NCI-H524 treated with DMSO at 0.1 percent for 48 hours (cell line): ENCODE measurements at places on chromosomes 5 and 9.

- no peak for DNase-seq
Measured at GRCh38 chr5:154273028-154273617, 82.6 kb downstream of the GALNT10 start.

DNA sequence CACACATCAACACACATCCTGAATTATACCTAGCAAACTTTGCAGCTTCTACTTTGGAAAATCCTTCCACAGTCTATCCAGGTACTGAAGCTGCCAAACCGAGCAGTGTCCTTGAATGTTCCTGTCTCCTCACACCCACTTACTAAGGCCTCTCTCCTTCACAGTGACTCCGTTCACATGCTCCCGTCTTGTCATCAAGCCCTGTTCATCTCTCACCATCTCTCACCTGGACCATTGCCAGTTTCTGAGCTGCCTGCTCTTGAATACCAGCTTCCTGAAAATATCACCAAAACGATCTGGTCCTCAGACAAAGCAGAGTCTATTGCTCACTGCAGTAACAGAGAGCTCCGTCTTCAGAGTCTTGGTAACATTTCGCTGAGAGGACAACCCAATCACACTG is 57.4 kb downstream of the GCNT1 start:
- DNase-seq: no peak

- no peak for DNase-seq
Measured at GRCh38 chr5:135206862-135207261, 172.8 kb upstream of the PITX1 start.

DNA sequence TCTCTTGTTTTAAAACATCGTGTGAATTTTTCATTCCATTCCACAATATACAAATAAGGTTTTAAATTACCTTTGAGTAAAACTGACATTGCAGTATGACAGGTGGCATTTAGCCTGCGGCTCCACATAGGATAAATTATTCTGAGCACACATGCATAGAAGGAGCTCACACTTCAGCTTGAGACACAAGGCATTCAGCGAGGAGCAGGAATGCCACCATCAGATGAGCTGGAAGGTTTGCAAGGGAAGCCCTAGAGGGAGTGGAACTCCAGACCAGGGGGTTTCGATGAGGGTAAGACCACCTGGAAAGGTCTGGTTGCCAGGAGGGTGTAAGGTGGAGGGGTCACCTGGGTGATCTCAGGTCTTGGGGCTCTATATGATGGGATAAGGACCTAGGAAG is 259.0 kb upstream of the ADRA1B start:
- no peak for DNase-seq

GRCh38 chr9:137588891-137589290 is 1.4 kb downstream of the ZMYND19 start:
- DNase-seq: no peak

GRCh38 chr5:43302481-43302880 is 10.7 kb downstream of the HMGCS1 start:
- DNase-seq: no peak

DNA sequence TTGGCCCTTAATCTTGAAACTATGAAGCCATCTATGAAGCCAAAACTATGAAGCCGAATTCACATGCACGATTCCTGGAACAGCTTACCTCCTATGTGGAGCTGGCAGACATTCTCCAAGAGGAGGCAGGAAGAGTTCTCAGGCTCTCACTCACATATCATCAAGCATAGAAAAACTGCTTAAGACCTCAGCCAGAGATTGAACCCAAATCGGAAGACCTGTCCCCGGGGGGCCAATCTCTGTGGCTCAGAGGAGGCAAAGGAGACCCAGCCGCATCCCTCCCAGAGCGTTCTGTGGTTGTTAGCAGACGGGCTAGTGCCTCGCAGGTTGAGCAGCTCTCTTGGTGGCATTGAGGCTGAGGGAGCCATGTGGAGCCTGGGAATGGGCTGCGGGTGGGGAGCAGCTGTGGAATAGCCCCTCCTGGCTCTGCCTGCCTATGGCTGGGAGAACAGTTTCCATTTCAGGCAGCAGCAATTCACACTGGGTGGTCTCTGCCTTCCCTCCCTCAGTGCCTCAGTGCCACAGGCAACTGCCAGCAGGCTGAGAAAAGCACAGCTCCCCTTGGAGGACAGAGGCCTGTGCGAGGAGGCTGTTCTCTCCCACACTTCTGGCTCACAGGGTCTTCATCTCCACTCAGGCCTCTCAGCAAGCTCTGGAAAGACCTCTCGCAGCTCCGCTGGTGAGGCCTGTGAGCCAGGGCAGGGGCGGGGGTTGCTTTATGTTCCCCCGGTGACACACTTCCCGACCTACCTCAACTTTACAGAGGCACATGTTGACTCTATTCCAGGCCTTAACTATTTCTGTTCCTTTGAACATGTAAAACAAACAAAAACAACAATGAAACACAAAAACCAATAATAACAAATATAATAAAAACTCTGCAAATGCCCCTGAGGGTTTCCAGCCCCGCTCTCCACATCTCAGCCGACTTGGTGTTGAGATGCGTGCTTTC is 17.4 kb upstream of the TMEM174 start:
- DNase-seq: no peak

GRCh38 chr9:104866191-104866590 is 61.8 kb downstream of the ABCA1 start:
- no peak for DNase-seq

DNA sequence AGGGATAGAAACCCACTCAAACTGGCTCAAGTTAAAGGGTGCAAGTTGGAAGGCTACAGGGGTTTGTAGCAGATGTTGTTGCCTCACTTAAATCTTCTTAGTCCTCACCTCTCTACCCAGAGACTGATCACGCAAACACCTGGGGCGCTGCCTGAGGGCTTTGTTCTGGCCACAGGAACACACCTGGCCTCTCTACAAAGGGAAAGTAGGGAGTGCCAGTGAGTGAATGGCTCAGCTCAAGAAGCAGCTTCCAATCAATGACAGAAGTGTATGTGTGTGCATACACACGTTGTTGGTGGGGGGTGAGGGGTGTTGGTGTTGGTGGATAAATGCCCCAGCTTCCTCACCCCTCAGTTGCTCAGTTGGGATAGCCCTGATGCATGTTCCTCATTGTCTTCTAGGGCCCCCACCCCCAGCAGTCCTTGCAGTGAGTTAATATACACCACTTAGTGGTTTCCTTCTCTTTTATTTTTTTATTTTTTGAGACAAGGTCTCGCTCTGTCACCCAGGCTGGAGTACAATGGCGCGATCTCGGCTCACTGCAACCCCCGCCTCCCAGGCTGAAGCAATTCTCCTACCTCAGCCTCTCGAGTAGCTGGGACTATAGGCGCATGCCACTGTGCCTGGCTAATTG is 30.6 kb upstream of the CTNNA1 start:
- DNase-seq: no peak

DNA sequence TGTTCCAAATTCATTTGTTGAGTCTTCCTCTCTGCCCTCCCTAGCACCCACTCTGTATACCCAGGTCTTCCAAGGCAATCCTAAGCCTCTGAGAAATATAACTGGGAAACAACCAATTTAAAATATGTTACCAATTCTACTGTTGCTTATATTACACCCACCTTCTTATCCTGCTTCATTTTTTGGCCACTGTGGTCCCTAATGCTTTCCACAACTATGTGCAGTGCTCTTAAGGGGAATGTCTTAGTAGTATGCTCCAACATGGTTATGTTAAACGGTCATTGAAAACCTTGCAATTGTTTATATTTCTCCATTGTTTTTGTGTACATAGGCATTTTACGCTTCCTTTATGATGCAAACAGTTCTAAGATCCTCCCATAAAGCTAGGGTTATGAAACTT is 273.1 kb upstream of the HAPLN1 start:
- no peak for DNase-seq

- no peak for DNase-seq
Measured at GRCh38 chr9:135670721-135671590, 7.8 kb downstream of the LCN9 start.

DNA sequence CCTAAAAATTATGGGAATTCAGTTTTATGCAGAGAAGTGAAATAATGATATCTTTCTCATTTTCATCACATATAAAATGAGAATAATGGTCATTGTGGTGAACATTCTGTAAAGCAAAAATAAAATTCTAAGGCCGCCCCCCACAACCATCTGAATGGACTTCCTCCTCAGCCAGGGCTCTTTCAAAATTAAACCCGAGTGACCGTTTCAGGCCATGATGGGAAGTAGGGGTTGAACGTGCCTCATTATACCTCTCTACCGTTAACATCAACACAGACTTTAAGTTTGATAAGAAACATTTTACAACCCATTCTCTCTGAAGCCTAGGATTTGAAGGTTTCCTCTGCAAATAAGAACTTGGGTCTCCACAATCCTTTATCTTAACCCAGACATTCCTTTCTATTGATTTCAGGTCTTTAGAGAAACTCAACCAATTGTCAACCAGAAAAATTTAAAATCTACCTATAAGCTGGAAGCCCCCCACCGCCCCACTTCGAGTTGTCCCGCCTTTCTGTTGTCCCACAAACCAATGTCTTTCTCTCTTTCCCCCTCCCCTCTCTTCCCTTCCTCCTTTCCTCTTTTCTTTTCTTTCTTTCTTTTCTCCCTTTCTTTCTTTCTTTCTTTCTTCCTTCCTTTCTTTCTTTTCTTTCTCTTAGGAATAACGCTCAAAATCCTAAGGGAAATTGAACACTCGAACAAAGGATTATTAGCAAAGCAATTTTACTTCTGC is 1.7 kb upstream of the TMCO6 start:
- DNase-seq: no peak

DNA sequence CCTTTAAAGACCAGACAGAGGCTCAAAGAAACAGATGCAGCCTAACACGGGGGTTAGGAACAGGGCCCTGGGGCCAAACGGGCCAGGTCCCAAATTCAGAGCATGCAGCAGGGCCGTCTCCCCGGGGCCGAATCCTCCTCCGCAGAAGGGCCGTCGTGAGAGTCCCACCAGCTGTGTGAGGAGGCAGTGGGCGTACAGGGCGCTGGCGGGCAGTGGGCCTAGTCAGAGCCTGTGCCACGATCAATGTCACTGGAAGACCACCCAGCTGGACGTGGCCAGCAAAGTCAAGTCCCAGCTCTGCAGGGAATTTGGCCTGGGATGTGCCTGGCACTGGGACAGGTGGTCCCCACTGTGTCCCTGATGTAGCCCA is 15.8 kb upstream of the FCN2 start:
- DNase-seq: no peak

DNA sequence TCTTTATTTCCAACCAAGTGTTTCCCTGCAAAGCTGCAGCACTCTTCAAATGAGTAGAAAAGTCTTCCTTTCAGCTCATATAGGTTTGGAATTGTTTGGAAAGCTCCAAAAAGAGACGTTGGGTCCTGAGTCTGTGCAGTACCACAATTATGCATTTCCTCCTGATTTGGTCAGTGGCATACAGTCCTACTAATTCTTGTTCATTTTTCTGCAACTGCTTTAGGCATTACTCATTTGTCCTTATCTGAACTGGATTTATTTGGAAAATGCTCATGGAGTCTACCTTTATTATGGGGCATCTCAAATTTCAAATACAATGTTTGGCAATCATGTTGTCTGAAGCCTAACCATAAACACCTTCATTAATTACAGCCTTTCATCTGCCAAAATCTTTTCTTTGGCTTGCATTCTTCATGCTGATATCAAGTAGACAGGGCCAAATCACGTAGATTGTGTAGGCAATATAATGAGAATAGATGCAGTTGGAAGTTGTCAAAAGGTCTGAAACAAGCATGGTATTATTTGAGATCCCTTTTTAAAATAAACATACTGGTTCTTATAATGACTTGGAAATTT is 232.8 kb downstream of the TLE1 start:
- DNase-seq: no peak

- DNase-seq: no peak
Measured at GRCh38 chr9:127809002-127809539, 6.4 kb downstream of the FPGS start.
